Nucleus accumbens (tissue), 56 donors: ENCODE measurements at places on chromosomes 4 and X.

- no peak for DNase-seq
Measured at GRCh38 chrX:114338870-114339269, 245.0 kb upstream of the HTR2C start.

- no peak for DNase-seq
Measured at GRCh38 chrX:1051421-1051820, 161.0 kb downstream of the CRLF2 start.

- DNase-seq = no peak
Measured at GRCh38 chrX:38379088-38379487, 26.7 kb downstream of the OTC start.

DNA sequence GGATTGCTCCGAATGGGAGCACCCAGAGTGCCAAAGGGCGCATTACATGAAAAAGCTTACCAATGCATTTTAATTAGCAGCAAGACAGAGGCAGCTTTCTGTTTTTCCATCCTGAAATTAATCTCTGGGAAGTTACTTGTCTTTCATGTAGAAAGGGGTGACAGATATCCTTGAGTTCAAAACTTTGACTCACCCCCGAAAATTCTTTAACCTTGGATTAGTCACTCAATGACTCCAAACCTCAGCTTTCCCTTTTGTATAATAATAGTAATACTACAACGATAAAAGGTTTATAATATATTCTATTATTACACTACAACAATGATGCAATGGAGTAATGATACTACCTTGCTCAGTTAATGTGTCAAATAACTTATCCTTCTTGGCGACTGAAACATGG, 126.3 kb downstream of the ADAMTS3 start:
- DNase-seq = no peak

GRCh38 chr4:48635310-48635709, 144.8 kb downstream of the FRYL start:
- no peak for DNase-seq

- DNase-seq = no peak
Measured at GRCh38 chrX:110391086-110391485, 32.4 kb downstream of the RTL9 start.

- DNase-seq = no peak
Measured at GRCh38 chr4:168920441-168921065, 89.5 kb downstream of the CBR4 start.

GRCh38 chr4:14987054-14987453, 15.2 kb upstream of the CPEB2 start:
- DNase-seq = no peak

GRCh38 chr4:182531555-182532162, 288.5 kb downstream of the TENM3 start:
- DNase-seq = no peak

GRCh38 chrX:135432453-135432852, 10.7 kb downstream of the SMIM10L2A start:
- DNase-seq = no peak

- no peak for DNase-seq
Measured at GRCh38 chr4:2357821-2358745, 60.4 kb downstream of the ZFYVE28 start.

GRCh38 chrX:150486011-150486410, 82.4 kb upstream of the MTM1 start:
- peak; percentile 22 for DNase-seq

GRCh38 chr4:12588582-12588981, 895.6 kb downstream of the RAB28 start:
- no peak for DNase-seq

GRCh38 chr4:80911458-80911857, 119.0 kb upstream of the BMP3 start:
- DNase-seq = no peak

GRCh38 chr4:141335166-141335565, 114.5 kb downstream of the ZNF330 start:
- no peak for DNase-seq

- no peak for DNase-seq
Measured at GRCh38 chr4:7632341-7632740, 197.6 kb upstream of the PSAPL1 start.

- DNase-seq = no peak
Measured at GRCh38 chr4:124096290-124096689, 616.2 kb downstream of the ANKRD50 start.

DNA sequence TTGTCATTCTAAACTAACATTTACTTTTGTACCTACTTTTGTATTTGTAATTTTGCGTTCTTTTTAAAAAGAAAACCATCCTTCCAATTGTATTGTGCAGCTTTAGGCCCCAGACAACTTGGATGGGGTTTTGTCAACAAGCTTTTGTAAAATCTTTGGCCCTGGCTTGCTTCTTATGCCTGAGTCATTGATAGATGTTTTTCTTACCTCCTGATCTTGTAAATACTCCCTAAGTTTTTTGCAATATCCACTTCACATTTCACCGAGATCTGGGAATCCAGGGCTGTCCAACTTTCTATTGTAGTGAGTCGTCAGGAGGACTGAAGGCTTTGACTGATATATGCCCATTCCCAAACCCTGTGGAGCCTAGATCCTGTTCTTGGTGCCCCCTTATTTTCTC, 126.9 kb upstream of the GUCY1A1 start:
- DNase-seq = no peak

DNA sequence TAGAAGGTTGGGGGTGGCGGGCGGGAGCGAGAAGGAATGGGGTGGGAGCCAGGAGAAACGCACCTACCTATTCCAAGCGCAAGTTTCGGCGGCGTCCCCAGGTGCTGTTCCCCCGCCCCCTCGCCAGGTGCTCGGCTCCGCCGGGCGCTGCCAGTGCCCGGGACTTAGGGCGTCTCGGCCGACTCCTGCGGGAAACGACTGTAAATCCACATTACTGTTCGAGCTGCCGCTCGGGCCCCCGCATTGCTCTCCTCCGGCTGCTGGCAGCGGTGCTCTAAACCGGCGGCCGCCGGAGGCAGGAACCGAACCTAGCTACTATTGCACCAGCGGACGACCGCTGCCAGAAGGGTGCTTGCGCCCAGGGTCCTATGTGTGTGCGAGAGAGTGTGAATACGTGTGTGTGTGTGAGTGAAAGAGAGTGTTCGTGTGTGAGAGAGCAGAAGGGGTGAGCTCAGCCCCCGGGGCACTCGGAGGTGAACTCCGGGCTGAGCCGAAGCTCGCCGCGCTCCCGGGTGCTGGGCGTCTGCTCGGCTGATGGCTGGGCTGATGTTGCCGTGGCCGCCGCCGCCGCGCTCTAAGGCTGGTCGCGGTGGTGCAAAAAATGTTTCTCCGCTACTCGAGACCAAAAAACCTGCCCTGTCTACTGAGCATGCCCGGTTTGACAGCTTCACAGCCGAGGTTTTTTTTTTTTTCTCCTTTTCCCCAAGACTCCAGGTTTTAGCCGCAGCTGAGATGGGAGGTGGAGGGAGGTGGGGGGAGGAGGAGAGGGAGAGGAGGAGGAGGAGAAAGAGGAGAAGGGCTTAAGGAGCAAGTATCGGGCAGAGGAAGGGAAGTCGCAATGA, 115.7 kb upstream of the TEX13C start:
- peak; percentile 44 for DNase-seq
